GM13976 (cell line): ENCODE measurements at places on chromosomes 4 and X.
A peak's percentile ranks its signal among the peaks of the same experiment; 100 is the strongest.

- no peak for DNase-seq
Observed at GRCh38 chrX:4655743-4656142, 942.3 kb upstream of the PRKX start.

GRCh38 chrX:78650906-78651437, 8.2 kb downstream of the RTL3 start:
- DNase-seq = no peak

DNA sequence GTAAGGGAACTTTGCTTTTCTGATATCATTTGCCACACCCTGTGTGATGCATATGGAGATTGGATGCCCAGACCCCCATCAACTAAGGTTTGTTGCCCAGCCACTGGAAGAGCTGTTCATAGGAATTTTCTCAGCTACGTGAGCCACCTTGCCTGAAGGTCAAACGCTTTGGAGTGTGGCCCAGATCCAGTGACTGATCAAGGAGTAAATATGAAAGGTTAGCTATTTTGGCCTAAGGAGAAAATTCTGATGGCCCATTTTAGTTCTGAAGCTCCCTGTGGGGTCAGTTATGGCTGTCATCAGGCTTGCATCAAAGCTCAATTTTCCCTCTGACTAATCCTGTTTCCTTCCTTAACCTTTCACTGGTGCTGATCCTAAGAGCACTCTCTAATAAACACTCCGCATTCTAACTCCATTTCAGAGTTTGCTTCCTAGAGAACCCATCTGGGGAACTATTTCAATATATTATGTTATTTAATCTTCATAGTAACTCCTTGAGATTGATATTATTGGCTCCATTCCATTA, 407.7 kb downstream of the SPRY1 start:
- DNase-seq = no peak

DNA sequence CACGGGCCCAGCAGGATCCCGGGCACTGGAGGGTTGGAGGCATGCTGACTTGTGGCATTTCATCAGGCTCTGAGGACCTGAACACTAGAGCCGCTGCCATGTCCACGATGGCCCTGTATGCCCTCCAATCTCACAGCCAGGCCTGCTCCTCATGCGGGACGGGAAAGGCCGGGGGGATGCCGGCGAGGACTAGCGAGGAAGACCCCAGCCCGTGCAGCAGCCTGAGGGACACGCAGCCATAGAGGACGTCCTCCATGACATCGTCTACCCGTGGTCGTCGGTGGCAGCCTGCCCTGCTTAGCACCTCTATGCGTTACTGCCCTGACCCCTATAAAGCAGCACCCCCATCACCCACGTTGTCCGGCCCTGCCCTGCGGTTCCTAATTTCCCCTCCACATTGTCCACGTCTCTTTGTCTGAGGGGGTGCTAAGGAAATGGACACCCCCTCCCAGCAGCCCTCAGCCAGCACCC, 32.6 kb downstream of the HMX1 start:
- no peak for DNase-seq

DNA sequence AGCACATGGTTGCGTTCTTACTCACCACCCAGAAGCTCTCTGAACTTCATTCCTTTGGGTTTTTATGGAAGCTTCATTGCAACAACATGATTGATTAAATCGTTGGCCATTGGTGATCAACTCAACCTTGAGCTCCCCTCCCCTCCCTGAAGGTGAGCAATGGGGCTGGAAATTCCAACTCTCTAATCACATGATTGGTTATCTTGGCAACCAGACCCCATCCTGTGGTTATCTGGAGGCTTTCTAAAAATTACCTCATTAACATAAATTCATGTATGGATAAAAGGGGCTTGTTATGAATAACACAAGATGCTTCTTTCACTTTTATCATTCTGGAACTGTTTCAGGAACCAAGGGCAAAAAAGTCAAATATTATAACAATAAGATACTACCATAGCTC, 34.6 kb upstream of the NMU start:
- no peak for DNase-seq

DNA sequence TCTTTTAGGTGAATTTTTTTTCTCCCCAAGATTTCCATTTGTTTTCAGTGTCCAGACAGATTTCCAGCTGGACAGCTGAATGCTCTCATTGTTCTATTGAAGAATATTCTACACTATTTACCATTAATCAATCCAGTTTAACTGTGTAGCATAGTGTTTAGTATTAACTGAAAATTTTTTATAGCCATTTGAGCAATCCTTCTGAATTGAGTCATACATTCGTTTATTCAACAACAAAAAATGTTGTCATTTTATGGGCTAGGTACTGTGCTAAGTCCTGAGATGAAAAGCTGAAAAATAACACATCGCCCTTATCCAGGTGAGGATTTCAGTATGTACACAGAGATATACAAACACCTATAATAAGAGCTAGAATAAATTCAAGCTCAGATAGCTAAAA, 223.3 kb downstream of the COL25A1 start:
- no peak for DNase-seq

DNA sequence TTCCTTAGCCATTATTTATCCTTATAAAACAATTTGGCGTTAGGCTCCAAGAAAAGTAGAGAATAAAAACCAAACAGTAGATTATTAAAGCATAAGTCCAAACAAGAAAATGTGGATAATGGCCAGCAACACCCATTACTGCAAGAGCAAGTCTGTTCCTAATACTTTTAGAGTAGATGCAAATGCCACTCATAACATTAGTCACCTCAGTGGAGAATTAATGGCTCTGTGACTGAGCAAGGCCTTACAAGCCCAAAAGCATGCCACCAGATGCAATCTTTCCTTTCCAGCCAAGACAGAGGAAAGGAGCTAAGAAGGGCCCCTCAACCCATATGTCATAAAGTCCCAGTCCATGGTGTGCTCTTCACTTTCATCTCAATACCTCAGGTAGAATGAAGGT, 373.8 kb downstream of the OPHN1 start:
- DNase-seq = no peak

DNA sequence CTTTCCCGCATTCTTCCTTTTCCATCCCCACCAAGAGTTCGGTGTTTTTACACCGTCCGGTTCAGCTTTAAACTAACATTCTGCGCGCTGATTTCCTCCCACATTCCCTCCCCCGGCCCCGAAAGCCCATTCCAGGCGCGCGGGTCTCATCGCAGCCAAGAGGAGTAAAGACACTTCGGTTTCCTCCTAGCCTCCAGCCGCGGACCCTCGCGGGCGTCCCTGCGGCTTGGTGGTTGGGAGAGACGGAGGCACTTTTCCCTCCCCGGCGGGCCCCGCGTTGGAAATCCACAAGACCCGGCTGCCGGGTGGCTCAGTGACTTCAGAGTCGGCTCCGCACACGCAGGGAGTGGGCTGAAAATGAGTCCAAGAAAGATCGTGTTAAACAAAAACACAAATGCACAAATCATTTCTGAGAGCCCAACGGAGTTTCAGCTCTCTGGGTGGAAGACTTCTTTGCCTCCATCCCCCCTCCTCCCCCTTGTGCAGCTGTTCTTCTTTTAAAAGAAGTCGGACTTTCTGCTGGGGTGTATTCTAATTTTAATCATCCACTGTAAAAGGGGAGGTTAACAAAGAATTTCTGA, 2.0 kb upstream of the ARX start:
- DNase-seq = no peak

- DNase-seq = no peak
Observed at GRCh38 chrX:83593634-83594294, 85.7 kb downstream of the POU3F4 start.

DNA sequence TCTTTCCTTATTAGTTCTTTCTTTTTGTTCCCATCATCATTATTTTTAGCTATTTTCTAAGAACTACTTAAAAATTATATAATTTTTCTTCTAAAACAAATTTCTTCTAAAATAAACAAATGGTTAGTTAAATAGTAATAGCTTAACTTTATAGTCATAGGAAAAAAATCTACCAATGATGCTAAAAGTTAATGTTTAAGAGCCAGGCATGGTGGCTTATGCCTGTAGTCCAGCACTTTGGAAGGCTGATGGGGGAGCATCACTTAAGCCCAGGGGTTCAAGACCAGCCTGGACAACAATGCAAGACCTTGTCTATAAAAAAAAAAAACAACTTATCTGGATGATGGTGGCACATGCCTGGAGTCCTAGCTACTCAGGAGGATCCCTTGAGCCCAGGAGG, 127.1 kb upstream of the ANXA3 start:
- no peak for DNase-seq

DNA sequence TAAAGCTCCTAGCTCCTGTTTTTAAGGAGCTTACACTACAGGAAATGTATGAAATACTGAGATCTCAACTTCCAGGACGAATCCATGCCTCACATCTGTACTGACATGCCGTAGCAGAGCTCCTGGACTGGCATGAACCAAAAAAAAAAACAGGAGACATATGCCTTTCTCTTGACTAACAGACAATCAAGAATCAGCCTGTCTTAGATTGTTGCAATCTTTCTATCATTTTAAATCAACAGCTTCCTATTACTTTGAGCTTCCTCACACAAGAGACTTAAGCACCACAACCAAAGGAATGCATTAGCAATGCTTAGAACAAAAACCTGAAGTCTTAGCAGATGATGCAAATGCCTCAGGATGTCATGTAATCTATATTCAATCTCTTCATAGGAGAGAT, 34.7 kb upstream of the AREG start:
- DNase-seq = no peak

DNA sequence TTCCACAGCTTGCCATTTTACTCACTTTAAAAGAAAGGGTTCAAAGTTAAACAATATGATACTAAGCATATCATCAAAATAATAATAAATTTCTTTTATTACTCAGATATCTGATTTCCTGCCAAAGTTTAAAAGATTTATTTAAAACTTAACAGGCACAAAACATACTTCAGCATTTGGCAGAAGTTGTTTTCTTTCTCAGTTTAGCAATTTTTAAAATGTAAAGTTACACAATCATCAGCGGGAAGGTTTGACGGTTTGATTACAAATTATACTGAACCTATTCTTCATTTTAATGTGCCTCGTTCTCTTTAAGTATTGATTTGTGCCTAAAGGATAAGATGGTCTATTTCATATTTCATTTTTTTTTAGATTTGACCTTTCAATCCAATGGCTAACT, 227.2 kb downstream of the APBB2 start:
- DNase-seq = no peak

DNA sequence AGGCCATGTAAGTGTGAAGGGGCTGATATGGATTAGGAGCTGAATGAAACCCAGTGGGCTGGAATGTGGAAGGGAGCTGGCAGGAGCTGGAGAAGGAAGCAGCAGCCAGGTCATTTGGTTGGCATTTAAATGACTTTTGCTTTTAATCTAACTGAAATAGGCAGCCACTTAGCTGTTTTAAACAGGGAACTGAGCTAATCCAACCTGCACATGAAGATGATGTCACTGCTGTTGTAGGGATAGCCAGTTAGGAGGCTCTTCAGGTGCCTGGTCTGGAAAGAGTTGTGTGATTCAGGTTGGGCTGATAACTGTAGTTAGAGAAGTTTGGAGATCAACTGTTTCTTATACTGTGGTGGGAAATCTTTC, 122.4 kb downstream of the PALLD start:
- DNase-seq = no peak

DNA sequence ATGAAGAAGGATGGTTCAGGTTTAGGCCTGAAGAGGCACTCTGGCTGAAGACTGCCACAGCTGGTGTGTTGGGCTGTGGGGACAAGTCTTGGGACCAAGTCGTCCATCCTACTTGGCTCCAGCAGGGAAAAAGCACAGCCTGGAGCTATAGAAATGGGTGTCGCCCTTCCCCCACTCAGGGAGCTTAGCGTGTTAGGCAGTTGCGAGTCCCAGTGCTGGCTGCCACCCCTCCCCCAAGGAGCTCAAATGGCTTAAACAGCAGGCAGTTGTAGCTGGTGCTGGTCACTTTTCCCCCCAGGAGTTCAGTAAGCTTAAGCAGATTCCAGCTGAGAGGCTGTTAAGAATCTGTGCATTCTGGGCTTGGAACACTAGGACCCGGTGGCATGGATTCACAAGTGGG, 319.5 kb upstream of the POF1B start:
- no peak for DNase-seq

GRCh38 chrX:42934020-42934726, 156.2 kb upstream of the PPP1R2C start:
- peak; percentile 7 for DNase-seq

GRCh38 chr4:71254451-71255012, 84.3 kb upstream of the SLC4A4 start:
- DNase-seq = no peak

DNA sequence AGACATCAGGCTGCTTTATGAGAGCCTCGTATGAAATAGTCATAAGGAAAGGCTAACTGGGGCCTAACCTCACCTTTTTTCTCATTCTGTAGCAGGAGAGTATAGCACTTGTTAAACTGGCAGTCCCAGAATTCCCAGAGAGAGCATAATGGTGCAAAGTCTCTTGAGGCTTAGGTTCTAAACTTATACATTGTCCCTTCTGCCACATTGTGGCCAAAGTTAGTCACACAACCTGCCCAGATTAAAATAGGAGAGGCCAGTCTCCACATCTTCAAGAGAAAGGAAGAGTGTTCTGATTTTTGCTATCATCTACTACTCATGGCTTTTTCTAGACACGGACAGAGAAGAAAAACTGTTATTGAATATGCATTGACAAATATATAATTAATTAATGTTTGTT, 1588.9 kb upstream of the PCDH7 start:
- no peak for DNase-seq

- peak; percentile 47 for DNase-seq
Observed at GRCh38 chr4:184860018-184860779, 34.4 kb upstream of the ACSL1 start.

DNA sequence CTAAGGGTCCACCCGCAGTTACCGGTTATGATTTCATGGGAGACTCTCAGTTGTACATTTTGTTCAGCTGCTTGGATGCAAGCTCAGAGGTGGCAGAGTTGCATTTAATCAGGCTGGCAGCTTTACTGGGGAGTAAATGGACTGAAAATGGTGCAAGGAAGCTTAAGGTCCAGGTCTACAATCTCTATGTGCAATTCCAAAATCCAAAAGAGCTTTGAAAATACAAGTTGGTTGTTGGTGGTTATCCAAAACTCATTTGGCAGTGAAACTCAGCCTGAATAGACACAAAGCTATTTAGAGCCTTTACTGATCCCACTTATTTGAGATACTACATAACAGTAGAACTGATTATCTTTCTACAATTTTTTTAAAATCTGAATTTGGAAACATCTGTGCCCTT, 11.8 kb upstream of the ZFP42 start:
- no peak for DNase-seq

- DNase-seq = no peak
Observed at GRCh38 chrX:86137071-86137470, 11.2 kb upstream of the DACH2 start.

GRCh38 chr4:38368613-38369012, 295.4 kb upstream of the KLF3 start:
- no peak for DNase-seq

- DNase-seq = no peak
Observed at GRCh38 chrX:2614911-2615310, 76.2 kb upstream of the CD99 start.

- no peak for DNase-seq
Observed at GRCh38 chrX:140342410-140342809, 162.5 kb downstream of the SOX3 start.

GRCh38 chr4:92175250-92175649, 128.5 kb upstream of the GRID2 start:
- no peak for DNase-seq

- no peak for DNase-seq
Observed at GRCh38 chr4:1933700-1934099, 62.5 kb downstream of the NSD2 start.

- DNase-seq = no peak
Observed at GRCh38 chr4:105474099-105474518, 247 bp upstream of the PPA2 start.

GRCh38 chrX:151713849-151714248, 2.0 kb upstream of the FATE1 start:
- peak; percentile 47 for DNase-seq

GRCh38 chr4:37451656-37452055, 207.1 kb downstream of the NWD2 start:
- no peak for DNase-seq

GRCh38 chr4:169246279-169246678, 24.5 kb downstream of the SH3RF1 start:
- DNase-seq = no peak
